Activated T-helper 17 cell treated with anti-CD3 and anti-CD28 coated beads, Interleukin-2, amount 50 U/mL, for 72 hours (primary cell): ENCODE measurements at places on chromosomes 5 and 9.
A peak's percentile ranks its signal among the peaks of the same experiment; 100 is the strongest.

DNA sequence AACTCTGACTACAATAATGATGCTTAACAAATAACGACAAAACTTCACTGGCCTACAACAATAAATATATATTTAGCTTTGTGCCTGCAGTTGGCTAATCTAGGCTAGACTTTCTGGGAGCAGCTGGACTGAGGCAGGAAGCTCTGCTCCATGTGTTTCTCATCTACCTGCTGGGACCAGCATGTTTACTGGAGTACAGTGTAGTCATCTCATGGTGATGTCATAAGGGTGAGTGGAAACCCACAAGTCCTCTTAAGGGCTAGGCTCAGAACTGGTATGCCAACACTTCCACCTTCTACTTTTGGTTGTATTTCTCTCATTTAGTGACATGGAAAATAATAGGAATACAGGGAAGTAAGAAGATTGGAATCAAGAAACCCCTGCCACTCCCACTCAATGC is 85.7 kb upstream of the NIPBL start:
- no peak for ATAC-seq
- H3K36me3 ChIP-seq, result no peaks in the 10 kb centered on the region
- no peaks in the 10 kb centered on the region for H3K4me1 ChIP-seq
- no peak overlapping the region for H3K4me3 ChIP-seq
- peaks cover 15% of the 10 kb centered on the region for H3K27me3 ChIP-seq

GRCh38 chr5:33120671-33121070 is 320.1 kb upstream of the TARS1 start:
- H3K4me1 ChIP-seq, result no peaks in the 10 kb centered on the region
- no peaks in the 10 kb centered on the region for H3K36me3 ChIP-seq
- no peak for ATAC-seq

GRCh38 chr5:147412561-147412960 is 97.3 kb downstream of the DPYSL3 start:
- H3K27me3 ChIP-seq, result no peaks in the 10 kb centered on the region
- H3K36me3 ChIP-seq, result no peaks in the 10 kb centered on the region
- ATAC-seq, result no peak
- no peak overlapping the region for H3K27ac ChIP-seq

GRCh38 chr5:133228316-133228715 is 176.5 kb downstream of the HSPA4 start:
- H3K27me3 ChIP-seq, result no peaks in the 10 kb centered on the region
- no peak overlapping the region for H3K27ac ChIP-seq
- H3K36me3 ChIP-seq, result no peaks in the 10 kb centered on the region
- H3K4me3 ChIP-seq, result no peak overlapping the region

GRCh38 chr5:142842994-142843905 is 73.1 kb downstream of the ARHGAP26 start:
- H3K27ac ChIP-seq, result no peak overlapping the region
- no peaks in the 10 kb centered on the region for H3K27me3 ChIP-seq
- no peak overlapping the region for H3K4me3 ChIP-seq
- peak; percentile 21 for ATAC-seq
- H3K36me3 ChIP-seq, result no peaks in the 10 kb centered on the region

- no peaks in the 10 kb centered on the region for H3K27me3 ChIP-seq
- H3K27ac ChIP-seq, result no peak overlapping the region
- H3K4me3 ChIP-seq, result no peak overlapping the region
- peaks cover 4% of the 10 kb centered on the region for H3K4me1 ChIP-seq
- ATAC-seq, result peak; percentile 15
- H3K36me3 ChIP-seq, result peaks cover 53% of the 10 kb centered on the region
Observed at GRCh38 chr5:14727428-14727865, 62.9 kb downstream of the OTULIN start.

GRCh38 chr5:167064198-167064776 is 1227.2 kb upstream of the WWC1 start:
- no peaks in the 10 kb centered on the region for H3K27me3 ChIP-seq
- H3K36me3 ChIP-seq, result no peaks in the 10 kb centered on the region
- ATAC-seq, result no peak
- no peak overlapping the region for H3K4me3 ChIP-seq

GRCh38 chr5:21007781-21008180 is 1019.8 kb upstream of the CDH18 start:
- ATAC-seq, result no peak
- no peak overlapping the region for H3K27ac ChIP-seq
- H3K4me3 ChIP-seq, result no peak overlapping the region
- H3K36me3 ChIP-seq, result no peaks in the 10 kb centered on the region

DNA sequence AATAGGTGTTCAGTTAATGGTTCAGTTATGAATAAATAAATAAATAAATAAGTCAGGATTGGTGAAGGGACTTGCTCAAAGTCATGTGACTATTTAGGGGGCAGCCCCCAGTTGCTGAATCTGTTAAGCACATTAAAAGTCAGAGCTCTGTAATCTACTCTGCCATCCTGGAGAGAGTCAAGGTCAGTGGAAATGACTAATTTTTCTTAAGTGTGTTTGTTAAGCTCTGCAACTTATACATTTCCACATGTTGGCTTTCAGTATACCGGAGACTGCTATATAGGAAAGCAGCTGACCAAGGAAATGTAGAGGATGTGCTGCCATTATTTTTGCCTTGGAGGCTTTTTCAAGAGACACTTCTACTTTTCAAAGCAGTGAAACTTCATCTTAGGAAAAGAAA is 57.9 kb downstream of the KIAA1958 start:
- H3K27me3 ChIP-seq, result no peaks in the 10 kb centered on the region
- H3K36me3 ChIP-seq, result no peaks in the 10 kb centered on the region
- no peak overlapping the region for H3K27ac ChIP-seq
- ATAC-seq, result peak; percentile 50
- H3K4me1 ChIP-seq, result peaks cover 14% of the 10 kb centered on the region

- H3K27ac ChIP-seq, result no peak overlapping the region
- no peak for ATAC-seq
- no peak overlapping the region for H3K4me3 ChIP-seq
Observed at GRCh38 chr5:69084903-69085302, 8.9 kb upstream of the SLC30A5 start.

GRCh38 chr5:50501491-50502228 is 60.6 kb upstream of the EMB start:
- ATAC-seq, result peak; percentile 90
- H3K4me1 ChIP-seq, result peaks cover 5% of the 10 kb centered on the region
- no peaks in the 10 kb centered on the region for H3K36me3 ChIP-seq
- no peak overlapping the region for H3K27ac ChIP-seq
- no peaks in the 10 kb centered on the region for H3K27me3 ChIP-seq
- peak overlapping the region; percentile 31 for H3K4me3 ChIP-seq

- H3K4me1 ChIP-seq, result peaks cover 23% of the 10 kb centered on the region
- H3K36me3 ChIP-seq, result peaks cover 45% of the 10 kb centered on the region
- H3K27ac ChIP-seq, result peak overlapping the region; percentile 79
- ATAC-seq, result peak; percentile 79
Observed at GRCh38 chr5:32298059-32298415, 14.7 kb downstream of the MTMR12 start.

- ATAC-seq, result peak; percentile 72
- H3K4me1 ChIP-seq, result peaks cover 20% of the 10 kb centered on the region
Observed at GRCh38 chr9:134390537-134390936, 64.3 kb downstream of the RXRA start.

DNA sequence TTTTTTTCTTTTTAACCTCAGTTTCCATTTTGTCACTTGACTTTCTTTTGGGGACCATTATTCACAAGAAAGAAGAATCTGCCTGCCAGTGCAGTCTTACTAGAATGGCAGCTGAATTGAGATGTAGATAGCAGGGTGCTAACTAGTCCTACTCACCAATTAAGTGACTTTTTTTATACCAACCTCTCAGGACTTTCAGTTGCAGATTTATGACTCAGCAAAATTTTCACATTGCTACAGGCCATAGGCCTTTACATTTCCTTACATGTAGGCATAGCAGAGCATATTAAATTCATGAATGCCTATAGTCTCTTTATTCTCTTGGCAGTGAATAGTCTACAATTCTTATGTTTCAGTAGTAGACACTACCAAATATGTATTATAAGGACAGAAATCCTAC is 54.0 kb upstream of the FKTN start:
- no peak for ATAC-seq
- no peaks in the 10 kb centered on the region for H3K4me1 ChIP-seq
- no peak overlapping the region for H3K27ac ChIP-seq
- no peaks in the 10 kb centered on the region for H3K27me3 ChIP-seq
- H3K36me3 ChIP-seq, result peaks cover 8% of the 10 kb centered on the region
- H3K4me3 ChIP-seq, result no peak overlapping the region
